ENCODE measurements at places on chromosomes 6 and 20.

DNA sequence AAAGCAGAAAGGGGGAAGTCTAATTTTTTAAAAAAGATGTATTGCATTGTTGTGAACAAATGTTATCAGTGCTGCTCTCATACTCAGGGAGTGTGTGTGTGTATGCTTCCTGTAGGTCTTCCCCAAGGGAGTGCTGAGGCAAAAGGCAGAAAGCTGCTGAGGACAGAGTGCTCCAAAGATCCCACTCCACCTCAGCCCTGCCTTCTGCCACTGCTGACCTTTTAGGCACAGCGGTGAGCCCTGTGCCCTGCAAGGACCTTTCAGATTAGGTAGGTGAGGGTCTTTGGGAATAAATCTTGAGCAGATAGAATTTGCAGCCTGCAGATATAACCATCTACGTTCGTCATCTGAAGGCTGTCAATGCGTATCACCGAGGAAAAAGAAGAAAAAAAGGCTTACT lies 756.4 kb upstream of the MMS22L start:
- DNase-seq, result no peak

- peak; percentile 48 for DNase-seq
These were observed 3.9 kb upstream of the PHF20 start for GRCh38 chr20:35767683-35768481.

DNA sequence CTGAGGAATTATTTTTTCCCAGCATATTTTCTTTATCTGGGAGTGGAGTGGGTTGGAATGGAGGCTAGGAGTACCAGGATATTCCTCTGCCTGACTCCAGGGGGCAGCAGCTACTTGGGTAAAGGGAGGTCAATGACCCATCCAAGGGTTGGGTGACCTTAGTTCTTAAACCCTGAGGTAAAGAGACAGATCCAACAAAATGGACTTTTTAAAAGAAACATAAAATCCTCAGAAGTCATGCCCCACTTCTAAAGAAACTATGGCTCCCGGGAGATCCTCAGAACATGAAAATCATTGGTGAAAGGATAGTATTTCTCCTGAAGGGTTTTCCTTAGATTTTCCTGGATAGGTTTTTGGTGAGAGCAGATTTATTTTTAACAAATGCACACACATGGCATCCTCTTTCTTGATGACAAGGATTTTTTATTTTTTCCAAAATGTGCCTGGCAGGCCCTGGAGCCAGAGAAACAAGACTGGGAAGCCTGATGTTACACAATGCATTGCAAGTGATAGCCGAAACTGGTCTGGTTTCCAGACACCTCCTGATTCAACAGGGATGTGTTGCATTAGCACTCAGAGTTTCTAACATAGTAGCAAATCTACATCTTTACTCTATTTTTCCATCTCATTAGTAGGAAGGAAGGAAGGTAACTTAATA lies 240.9 kb upstream of the BTBD3 start:
- no peak for DNase-seq

DNA sequence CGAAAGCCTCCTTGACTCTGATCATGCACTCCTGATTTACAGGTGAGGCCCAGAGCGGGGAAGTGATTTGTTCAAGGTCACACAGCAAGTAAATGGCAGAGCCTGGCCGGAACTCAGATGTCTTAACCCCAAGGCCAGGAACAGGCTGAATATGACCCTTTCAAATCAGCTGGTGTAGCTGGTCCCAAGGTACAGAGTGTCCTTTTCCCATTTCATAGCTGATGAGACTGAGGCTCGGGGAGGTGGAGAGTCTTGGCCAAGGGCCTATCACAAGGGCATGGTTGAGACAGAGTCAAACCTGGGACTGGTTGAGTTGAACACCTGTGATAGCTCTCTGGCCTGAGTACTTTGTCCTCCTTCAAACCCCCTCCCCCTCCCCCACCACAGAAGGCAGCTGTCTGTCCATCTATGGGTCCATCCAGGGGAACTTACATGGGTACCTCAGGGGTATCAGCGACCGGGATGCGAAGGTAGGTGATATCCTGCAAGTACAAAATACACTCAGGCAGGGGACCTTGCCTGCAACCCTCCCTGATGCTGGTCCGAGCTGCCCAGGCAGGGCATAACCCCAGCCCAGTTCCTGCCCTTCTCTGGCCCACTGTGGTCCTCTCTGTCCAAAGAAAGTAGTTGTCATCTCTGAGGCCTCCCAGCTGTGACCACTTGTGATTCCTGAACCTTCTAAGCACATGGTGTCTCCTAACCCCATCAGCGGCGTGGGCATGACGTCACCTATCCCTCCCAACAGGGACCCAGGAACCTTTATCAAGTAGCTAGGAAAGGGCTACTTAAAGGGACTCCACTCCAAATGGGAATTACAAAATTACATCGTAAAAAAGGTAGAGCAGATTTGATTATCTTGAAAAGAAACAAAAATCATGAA lies 5.6 kb downstream of the DUSP15 start:
- DNase-seq, result no peak

DNA sequence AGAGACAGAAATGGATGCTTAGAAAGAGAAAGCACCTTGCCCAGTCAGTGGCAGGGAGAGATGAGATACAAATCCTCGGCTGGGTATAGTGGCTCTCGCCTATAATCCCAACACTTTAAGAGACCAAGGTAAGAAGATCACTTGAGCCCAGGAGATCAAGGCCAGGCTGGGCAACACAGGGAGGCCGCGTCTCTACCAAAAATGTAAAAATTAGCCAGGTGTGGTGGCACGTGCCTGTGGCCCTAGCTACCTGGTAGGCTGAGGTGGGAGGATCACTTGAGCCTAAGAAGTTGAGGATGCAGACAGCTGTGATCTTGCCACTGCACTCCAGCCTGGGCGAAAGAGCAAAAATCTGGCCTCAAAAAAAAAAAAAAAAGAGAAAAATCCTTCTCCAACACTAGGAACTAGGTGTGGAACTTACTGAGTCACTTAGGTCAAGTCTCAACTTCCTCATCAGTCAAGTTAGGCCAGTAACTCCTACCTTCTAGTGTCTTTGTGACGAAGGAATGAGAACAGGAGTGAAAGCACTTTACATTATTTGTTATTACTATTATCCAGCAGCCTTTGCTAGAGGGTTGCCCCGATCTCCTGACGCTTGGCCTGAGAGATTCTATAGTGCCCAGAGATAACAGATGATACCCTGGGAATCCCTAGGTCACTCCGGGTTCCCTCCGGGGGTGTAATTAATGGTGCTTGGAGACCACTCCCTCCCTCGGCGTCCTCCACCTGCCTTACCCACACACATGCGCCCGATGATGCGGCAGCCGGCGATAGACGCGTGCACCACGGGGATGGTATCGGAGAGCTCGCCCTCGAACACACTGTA lies 918 bp downstream of the EIF6 start:
- no peak for DNase-seq

GRCh38 chr6:42864602-42865001 lies 14.8 kb upstream of the RPL7L1 start:
- no peak for DNase-seq

DNA sequence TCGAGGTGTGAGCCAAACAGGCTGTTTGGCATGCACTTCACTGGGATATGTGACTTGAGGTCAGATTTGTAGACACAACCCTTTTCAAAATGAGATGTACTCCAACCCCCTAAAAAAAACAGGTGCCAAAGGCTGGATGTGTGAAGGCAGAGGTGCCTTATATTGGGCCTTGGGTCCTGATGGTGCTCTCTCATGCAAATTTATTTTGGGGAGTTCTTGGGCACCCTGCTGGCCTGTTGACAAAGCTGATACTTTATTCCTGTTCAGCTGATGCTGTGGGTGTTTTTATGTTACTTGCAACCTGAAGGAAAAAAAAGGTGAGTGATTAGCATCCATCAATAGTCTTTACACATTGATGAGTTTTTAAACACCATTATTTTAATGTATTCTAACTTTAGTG lies 121.5 kb downstream of the DNAH8 start:
- DNase-seq, result no peak

- no peak for DNase-seq
These were observed 13.2 kb upstream of the SEC63 start for GRCh38 chr6:107971181-107971580.

DNA sequence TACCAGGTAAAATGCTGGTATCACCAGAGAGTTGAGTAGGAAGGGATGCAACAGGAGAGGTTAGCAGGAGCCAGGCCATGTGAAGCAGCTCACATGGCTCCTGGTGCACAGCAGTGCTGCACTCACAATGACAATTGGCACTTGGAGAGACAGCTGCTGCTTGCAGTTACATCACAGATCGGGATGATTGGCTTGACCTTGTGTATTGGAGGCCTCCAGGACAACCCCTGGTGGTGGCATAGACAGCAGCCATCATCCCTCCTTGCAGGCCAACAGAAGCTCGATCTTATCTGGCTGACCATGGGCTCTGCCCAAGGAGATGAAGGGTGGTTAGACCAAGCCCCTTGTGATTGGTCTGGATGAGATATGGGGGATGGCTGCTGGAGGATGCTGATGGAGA lies 73.0 kb downstream of the EYA2 start:
- no peak for DNase-seq

GRCh38 chr6:50030350-50030749 lies 8.6 kb upstream of the DEFB110 start:
- DNase-seq, result no peak

DNA sequence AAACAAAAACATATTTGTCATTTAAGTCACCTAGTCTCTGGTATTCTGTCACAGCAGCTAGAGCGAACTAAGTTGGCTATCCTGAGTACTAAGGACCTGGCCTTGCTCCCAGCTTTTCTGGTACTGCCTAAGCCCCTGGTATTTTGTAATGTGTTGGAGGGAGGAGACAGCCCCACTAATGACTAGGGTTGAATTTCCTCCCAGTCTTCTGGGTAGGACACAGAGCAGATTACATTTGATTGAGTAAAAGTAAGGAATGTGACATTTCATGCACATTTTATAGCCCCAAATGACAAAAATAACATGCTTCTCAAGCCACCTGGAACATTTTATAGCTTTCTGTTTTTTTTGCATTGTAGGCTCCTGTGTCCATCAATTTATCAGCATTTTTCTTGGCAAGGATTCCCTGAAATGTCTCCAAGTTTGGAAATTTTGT lies 47.9 kb upstream of the DDR1 start:
- DNase-seq, result no peak

DNA sequence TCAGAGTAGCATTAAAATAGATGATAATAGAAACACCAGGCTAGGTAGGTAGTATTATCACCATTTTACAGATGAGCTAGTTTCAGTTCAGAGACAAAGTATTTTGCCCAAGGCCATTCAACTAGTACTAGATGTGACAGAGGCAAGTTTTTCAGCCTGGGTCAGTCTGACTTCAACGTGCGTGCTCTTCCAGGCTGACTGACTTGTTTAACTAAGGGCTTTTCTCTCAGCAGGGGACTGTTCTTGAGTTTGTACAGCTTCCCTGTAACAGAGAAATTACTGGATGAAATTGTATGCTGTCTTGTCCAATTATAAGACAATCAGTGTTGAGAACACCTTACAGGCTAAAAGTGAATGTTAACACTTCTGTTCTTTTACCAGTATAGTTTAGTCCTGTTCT lies 333.5 kb upstream of the MAN1A1 start:
- no peak for DNase-seq

DNA sequence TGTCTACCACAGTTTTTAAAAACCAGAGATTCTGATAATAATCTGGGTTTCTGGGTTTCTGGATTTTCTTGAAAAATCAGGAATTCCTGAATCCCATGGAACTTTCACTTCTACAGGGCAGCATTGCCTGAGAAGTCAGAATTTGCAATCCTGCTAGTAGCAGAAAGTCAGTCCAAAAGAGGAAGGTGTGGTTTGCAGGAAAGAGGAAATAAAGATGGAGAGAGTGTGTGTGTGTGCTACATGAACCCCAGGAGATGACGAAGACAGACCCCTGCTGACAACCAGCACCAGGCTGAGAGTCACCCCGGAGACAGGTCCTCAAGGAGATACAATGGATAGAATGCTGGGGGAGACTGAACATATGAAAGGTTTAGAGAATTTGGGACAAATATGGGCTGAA lies 44.9 kb downstream of the PRND start:
- no peak for DNase-seq

DNA sequence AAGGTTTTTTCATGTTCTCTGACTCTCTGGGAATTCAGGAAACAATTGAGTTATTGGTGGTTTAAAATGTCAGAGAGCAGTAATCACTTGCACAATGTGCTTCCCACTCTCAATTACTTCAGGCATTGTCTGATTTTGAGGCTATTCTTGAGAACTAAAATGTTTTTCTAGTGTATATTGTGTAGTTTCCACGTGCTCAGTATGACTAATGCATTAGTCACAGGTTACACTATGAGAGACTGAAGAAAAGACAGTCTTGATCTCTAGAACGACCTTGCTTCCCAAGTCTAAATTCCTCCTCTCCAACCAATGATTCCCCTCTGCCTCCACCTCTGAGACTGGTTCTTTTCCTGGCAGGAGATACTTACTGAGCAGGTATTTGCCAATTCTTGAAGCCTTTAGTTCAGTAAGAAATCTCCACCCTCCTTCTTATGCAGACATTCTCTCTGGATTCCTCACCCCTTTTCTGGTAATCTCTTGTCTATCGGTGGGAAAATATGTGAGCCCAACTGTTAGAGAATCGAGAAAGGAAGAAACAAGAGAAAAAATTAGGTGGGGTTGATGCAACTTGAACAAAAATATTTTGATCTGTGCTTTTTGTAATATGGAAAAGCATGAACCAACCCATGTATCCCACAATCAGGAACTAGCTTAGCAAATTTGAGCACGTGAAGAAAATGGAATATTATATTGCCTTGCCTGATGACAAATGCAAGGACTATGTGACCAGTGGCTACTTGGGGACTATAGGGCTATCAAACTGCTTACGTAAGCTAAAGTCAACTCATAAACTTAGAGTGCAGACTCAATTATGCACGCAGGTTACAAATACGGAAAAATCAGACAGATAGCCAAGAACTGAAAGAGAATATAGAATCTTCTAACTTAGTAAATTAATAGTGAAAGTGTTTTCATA lies 61.1 kb upstream of the SLC22A16 start:
- no peak for DNase-seq

- DNase-seq, result no peak
These were observed 4.5 kb upstream of the ZNF451 start for GRCh38 chr6:57085471-57085870.

DNA sequence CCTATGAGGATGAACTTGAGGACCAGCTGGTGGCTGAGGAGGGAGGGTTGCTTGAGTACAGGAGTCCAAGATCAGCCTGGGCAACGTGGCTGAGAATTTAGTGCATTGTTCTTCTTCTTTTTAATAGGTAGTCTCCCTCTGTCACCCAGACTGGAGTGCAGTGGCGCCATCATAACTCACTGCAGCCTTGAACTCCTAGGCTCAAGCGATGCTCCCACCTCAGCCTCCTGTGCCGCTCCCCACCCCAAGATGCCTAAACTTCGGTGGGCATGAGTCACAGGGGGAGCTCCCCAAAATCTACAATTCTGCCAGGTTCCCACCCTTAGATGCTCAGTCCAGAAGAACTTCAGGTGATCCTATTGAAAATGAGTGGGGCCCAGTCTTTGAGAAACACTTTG lies 21.4 kb downstream of the FAM50B start:
- no peak for DNase-seq

- no peak for DNase-seq
These were observed 30.9 kb downstream of the HEBP2 start for GRCh38 chr6:138434925-138435324.

GRCh38 chr6:63597141-63598048 lies 25.1 kb downstream of the LOC128125822 start:
- DNase-seq, result no peak
